Stimulated activated CD4-positive, alpha-beta T cell treated with anti-CD3 and anti-CD28 coated beads, Interleukin-1b, Interleukin-23, amount 100 ng/mL, for 1 hour (primary cell): ENCODE measurements at places on chromosomes 5 and 9.

DNA sequence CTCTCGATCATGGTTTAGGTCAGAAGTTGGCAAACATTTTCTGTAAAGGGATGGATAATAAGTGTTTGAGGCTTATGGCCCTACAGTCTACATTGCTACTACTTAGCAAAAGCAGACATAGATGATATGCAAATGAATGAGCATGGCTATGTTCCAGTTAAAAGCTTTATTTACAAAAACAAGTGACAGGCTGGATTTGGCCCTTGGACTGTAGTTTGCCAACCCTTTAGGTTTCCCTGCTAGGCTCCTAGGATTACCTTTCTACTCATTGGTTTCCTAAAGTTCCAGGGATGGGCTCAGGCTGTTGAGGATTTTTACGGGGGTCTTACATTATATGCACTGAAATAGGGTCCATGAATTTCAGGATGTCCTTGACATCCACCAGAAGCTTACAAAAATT is 57.5 kb downstream of the GPR21 start:
- no peak for DNase-seq

- DNase-seq, result no peak
Observed at GRCh38 chr5:6434731-6435130, 13.9 kb upstream of the UBE2QL1 start.

- no peak for DNase-seq
Observed at GRCh38 chr9:107213561-107214028, 69.5 kb upstream of the RAD23B start.

- no peak for DNase-seq
Observed at GRCh38 chr9:133580419-133580738, 28.8 kb downstream of the FAM163B start.

GRCh38 chr5:76210946-76211345 is 127.8 kb downstream of the SV2C start:
- DNase-seq, result no peak

- DNase-seq, result no peak
Observed at GRCh38 chr5:107040907-107041306, 629.8 kb downstream of the EFNA5 start.

DNA sequence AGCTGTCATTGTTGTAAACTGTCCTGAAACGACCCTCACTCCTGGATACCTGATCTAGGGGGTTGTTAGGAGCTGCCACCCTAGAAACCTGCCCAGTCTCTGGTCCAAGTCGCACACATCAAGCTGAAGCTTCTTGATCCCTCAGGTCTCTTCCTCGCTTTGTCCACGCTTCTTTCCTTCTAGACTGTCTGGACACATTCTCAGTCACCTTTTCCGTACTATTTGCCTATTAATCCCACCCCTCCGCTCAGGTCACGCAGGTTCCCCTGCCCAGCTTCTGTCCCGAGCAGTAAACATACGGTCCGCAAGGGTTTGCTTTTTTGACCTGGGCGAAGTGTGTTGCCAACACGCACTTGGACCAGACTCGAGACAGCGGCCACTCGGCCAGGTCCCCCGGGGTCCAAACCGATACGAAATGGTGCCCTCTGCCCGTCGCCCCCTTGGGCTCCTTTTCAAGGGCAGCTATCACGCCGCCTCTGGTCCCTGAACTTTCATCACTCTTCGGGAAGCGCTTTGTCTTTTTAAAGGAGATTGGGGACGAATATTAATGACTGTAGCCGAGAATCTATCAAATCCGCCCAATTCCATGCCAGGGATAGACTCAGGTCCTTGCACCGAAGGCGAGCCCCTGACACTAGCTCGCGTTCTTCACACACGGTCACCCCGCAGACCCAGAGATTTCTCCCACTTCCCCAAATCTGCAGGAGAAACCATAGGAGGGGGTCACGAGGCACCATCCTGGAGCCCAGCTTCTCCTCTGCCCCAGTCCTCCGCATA is 814 bp downstream of the PLCXD3 start:
- DNase-seq, result no peak

GRCh38 chr9:13971415-13971814 is 342.5 kb downstream of the NFIB start:
- DNase-seq, result no peak

DNA sequence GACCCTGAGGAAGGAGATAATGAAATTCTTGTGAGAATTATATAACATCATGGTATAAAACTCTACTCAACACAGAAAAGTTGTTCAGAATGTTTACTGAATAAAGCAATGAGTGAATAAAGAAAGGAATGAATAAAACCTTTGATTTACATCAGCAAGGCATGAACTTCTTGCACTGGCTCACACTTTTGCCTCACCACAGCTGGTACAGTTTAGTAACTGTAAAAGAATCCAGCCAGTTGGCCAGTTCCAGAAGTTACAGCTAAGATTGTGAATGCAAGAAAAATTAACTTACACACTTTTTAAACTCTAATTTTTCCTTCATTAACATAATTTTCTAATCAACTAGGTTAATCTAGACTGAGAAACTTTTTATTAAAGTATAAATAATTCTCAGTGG is 490.9 kb downstream of the NFIB start:
- no peak for DNase-seq

- no peak for DNase-seq
Observed at GRCh38 chr5:107294211-107294550, 376.6 kb downstream of the EFNA5 start.

DNA sequence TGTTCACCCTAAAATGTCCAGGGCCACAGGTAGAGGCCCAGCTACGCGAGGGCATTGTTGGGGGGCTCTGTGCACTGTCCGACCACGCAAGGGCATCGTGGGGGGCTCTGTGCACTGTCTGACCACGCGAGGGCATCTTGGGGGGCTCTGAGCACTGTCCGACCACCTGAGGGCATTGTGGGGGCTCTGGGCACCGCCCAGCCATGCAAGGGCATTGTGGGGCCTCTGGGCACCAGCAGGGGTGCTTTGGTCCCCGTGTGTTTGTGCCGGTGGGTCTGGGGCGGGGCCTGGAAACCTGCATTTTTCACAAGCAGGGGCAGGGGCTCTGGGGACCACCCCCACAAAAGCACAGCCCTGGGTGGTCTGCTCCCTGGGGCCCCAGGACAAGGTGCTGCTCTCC is 41.5 kb upstream of the RXRA start:
- no peak for DNase-seq

GRCh38 chr9:2966565-2967300 is 122.8 kb upstream of the PUM3 start:
- DNase-seq, result no peak

GRCh38 chr9:126151686-126152134 is 174.9 kb upstream of the MVB12B start:
- no peak for DNase-seq

GRCh38 chr5:137997726-137998213 is 35.1 kb downstream of the FAM13B start:
- no peak for DNase-seq

GRCh38 chr9:137280474-137281344 is 3.2 kb downstream of the TOR4A start:
- no peak for DNase-seq

GRCh38 chr9:35682051-35682450 is 7.7 kb downstream of the TPM2 start:
- no peak for DNase-seq

- DNase-seq, result no peak
Observed at GRCh38 chr9:98236901-98237487, 18.5 kb downstream of the TBC1D2 start.

- no peak for DNase-seq
Observed at GRCh38 chr5:136382071-136382470, 16.7 kb upstream of the TRPC7 start.

DNA sequence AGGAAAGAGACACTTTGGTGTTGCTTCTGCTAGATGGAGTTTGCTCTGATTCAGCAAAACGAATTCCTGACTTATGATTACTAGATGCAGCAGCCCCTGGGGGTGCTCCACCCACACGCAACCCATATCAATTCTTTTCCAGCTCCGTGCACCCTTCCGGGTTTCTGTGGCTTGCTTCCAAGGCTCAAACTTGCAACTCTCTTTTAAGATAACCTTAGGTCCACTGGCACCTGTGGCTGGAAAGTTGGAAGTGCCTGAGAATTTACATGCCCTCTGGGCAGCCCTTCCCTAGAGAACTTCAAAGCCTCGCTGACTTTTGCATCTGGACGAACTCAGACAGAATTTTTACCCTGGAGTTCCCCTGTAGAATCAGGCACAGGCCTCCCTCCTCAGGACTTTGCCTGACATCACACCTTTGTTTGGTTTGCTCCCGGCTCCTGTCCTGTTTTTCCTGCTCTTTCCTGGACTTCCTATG is 224.9 kb downstream of the SNX18 start:
- DNase-seq, result no peak

- DNase-seq, result no peak
Observed at GRCh38 chr5:160463740-160464465, 42.2 kb downstream of the PTTG1 start.

GRCh38 chr9:135268981-135269380 is 181.5 kb downstream of the OLFM1 start:
- DNase-seq, result no peak

- DNase-seq, result no peak
Observed at GRCh38 chr5:93583439-93583767, 381 bp downstream of the NR2F1 start.

DNA sequence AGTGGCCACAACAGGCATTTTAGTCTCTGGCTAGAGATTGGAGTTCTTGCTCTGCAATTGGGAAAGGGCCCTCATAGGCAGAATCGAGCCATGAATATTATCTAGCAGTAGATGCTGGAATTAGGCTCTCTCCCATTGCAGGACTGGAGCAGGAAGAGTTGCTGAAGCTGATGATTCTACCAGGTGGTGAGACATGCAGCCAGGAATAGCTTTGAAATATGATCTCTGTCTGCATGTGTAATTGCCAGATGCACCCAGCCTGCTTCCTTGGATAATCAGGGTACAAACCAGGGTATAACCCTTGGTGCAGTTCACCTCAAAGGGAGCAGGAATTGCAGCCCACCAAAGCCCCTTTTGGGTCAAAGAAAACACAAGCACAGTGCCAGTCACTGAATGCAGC is 211.4 kb upstream of the FTMT start:
- DNase-seq, result no peak

DNA sequence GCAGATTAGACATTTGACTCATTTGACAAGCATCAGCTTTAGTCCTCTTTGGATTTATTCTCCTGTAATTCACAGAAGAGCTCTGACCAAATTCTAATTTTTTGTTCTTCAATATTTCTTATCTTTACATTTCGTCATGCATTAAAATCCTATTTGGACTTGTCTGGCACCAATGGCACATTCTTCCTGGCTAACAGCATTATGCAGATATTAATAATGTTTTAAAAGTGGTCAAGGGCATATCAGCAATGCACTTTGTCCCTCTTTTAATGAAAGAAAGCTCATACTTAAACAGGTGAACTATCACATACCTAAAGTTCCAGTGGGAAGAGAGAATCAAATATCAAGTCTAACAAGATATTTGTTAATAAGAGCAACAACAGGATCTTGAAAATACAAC is 270.4 kb downstream of the ARL15 start:
- DNase-seq, result no peak

- DNase-seq, result no peak
Observed at GRCh38 chr5:116453988-116454411, 120.6 kb downstream of the SEMA6A start.

DNA sequence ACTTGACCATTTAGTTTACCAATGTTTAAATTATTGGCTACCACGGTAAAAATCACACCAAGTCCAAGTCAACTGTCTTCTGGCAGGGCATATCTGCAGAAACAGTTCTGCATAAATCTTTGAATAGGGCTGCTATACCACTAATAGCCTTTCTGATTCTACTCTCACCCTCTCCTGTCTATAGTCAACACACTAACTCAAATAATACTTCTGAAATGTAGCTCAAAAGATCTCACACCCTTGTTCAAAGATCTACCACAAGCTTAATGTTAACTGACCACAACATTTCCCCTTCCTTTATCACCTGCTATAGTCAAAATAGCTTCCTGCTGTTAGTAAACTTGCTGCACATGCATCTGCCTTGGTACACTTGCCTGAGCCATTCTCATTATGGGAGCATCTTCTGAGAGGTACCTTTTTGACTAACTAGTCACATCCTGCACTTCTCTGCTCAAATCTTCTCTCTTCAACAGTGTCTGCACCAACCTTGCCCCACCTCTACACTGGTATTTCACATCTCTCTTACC is 319.4 kb downstream of the CDH10 start:
- DNase-seq, result no peak

DNA sequence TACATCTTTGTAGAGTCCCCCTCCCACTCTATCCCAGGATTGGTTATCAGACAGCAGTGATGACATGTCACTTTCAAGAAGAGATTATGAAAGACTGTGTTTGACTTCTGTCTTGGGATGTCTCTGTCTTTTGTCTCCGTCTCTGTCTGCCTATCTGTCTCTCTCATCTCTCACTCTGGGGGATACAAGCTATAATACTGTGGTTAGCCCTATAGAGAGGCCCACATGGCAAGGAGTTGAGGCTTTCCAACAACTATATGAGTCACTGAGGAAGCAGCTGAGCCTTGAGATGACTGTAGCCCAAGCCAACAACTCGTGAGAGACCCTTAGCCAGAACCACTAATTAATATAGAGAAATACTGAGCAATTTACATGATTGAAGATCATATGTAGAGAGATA is 284.8 kb downstream of the PDE4D start:
- no peak for DNase-seq

DNA sequence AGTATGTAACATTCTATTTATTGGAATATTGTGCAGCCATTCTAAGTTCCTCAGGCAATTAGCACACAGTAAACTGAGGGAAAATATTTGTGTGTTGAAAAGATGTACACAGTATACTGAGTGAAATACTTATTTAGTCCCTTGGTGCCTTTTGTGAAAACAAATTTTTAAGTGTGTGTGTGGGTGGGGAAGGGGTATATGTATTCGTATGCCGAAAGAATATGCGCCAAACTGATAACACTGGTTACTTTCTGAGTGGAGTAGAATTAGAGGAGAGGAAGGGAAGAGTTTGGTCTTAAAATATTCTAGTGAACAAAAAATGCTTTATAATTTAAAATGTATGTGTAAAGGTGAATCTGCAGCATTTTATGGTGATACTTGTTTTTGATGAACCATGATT is 3.1 kb downstream of the DCP2 start:
- no peak for DNase-seq

GRCh38 chr9:94900222-94901018 is 173.9 kb downstream of the AOPEP start:
- no peak for DNase-seq

DNA sequence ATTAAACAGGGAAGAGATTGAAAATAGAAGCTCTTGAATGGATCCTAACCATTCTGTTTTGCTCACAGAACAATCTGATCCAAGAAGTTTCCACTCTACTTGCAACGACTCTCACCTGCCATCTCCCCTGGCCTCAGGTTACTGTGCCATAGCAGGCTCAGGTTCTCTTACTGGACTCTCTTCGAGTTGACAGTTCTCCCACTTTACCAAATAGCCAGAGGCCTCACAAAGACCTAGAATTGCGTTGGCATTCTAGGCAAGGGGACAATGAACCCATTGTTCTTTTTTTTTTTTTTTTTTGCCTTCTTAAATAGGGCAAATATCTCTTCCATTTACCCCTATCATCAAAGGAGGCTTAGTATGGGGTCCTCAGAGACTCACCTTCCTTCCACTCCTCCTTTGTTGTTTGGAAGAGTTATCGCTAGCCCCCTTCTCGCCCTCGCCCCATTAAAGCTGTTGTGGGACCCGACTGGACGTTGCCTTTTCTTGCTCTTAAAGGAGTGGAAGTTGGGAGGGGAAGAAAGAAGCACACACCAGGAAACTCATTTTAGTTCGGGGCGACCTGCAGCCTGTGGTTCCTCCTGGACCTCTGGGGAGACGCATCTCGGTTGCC is 688 bp upstream of the PLPPR1 start:
- no peak for DNase-seq
